ENCODE measurements at places on chromosomes 13 and 19.

- no peak for DNase-seq
These were observed 157.5 kb downstream of the FLT1 start for GRCh38 chr13:28337166-28338005.

DNA sequence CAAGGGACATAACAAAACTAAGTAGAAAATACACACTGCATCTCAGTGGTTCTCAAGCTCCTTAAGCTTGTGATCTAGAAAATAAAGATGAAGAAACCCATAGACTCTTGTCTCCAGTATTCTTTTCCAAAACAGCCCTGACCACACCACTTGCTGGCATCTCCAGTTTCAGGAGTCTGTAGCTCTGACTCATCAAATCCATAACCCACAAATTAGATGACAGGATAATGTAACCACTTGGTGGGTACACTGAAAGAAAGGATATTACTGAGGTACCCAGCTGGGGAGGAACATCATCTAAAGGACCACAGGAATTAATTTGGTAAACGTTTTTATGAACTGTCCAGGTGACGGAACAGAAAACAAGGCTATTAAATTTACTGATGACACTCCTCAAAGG lies 214.7 kb downstream of the VWA8 start:
- DNase-seq = no peak

GRCh38 chr19:1912760-1913505 lies 7.7 kb downstream of the ADAT3 start:
- DNase-seq = no peak

GRCh38 chr13:109586509-109587346 lies 199.7 kb downstream of the IRS2 start:
- no peak for DNase-seq

- no peak for DNase-seq
These were observed 1.3 kb downstream of the ETV2 start for GRCh38 chr19:35642798-35643254.

DNA sequence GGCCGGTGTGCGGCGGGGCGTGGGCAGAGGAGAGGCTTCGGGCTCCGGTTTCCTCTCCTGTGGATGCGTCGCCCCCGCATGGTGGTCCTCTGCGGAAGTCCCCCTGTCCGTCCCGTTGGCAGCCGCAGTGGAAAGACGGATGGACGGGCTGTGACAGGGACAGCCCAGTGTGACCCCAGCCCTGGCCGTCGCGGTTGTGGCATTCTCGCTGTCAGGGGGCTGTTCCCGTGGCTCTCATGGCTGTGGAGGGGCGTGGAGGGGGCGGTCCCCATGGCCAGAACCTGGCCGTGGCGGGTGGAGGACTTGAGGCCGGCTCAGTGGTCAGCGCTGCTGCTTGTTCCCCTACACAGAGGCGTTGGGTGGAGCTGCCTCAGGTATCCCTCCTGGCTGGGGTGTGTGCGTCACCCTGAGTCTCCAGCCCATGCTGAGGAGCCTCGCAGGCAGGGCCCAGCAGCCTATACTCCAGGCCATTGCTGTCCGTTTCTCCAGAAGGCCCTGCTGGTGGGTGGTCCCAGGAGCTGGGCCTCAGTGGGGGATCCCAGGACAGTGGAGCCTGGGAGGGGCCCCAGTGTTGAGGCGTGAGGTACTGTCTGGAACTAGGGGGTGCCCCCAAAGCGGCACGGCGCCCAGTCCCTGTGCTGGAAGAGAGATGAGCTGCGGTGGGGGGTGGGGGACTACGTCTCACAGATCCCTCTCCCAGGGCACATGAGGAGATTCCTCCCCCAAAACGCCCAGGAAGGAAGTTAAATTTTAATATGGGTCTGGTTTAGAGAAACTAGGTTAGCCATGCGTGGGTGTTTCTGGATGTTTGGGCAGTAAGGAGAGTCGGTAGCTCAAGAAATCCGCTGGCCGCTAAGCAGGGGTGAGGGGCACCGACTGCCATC lies 20.3 kb downstream of the CSNK1G2 start:
- DNase-seq = no peak

GRCh38 chr13:101149735-101150384 lies 266.4 kb downstream of the NALCN start:
- no peak for DNase-seq

Data from T-cell (primary cell).